ENCODE measurements at places on chromosomes 1 and 21.

GRCh38 chr1:117665556-117666270 lies 59.9 kb downstream of the TENT5C start:
- no peak for DNase-seq

DNA sequence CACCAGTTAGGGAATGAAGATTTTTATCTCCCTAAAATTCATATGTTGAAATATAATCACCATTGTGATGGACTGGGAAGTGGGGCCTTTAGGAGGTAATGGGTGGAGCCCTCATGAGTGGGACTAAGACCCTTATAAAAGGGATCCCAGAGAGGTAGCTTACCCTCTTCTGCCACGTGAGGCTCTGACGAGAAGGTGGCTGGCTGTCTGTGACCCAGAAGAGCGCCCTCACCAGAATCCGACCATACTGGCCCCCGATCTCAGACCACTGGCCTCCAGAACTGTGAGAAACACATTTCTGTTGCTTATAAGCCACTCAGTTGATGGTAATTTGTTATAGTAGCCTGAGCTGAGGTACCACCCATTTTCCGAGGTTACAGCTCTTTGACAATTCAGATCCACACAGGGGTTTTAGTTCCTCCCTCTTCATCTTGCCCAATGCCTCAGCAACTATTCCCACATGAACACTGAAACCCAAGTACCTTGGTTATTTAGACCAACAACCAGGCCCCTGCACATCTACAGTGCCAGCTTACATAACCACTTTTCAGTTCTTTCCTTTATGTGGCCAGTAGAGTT lies 27.6 kb upstream of the HUNK start:
- DNase-seq = no peak

- DNase-seq = no peak
Measured at GRCh38 chr1:201348211-201348566, 29.3 kb downstream of the TNNT2 start.

- no peak for DNase-seq
Measured at GRCh38 chr1:117556341-117556740, 49.5 kb upstream of the TENT5C start.

DNA sequence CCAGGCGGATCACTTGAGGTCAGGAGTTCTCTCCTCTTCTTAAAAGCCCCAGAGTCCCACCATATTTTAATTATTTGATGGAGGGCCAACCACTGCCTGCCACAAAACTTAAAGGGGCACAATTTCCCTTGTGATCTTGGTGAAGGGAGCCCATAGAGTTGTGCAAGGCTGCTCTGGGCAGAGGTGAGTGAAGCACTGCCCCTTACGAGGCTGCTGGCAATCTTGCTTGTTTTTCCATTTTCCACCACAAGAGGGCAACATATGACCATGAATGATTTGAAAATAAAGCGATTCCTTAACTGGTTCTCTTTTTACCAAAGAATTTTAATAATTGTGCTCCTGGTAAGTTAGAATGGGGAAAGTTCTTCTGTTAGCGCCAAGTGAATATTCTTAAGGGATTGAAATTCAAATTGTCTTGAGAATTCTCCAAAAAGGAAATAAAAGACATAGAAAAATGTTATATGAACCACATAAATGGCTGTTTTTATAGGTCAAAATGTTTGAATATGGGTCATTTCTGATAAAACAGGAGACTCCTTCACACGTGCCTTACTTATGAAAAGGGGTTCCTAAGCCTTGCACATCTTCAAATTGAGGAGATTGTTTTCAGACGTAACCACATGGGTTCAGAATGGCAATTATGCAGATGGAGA lies 22.7 kb downstream of the PGM1 start:
- DNase-seq = peak; percentile 34

GRCh38 chr1:185539277-185539943 lies 194.8 kb upstream of the HMCN1 start:
- DNase-seq = no peak

DNA sequence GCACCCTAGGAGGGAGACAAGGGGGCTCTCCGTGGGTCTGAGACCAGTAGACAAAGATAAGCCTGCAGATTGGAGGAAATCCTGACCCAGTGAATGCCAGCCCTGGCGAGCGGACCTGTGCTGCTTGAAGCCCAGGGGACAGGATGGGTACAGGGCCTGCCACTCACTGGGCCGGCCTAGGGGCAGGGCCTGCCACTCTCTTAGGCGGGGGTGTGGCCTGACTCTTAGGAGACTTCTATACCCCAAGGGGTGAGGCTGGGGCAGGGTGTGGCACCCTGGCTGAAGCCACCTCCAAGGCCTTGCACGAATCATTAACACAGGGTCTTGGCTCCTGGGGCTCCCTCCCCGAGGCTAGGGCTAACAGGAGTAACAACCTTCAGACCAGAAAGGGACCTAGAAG lies 30.7 kb downstream of the TRIM62 start:
- DNase-seq = no peak

GRCh38 chr1:18859560-18859959 lies at the start of gene TAS1R2:
Gene TAS1R2 (minus strand): TSS chr1:18859660. CDS start chr1:18859660, 0 bp downstream.
- DNase-seq = no peak

DNA sequence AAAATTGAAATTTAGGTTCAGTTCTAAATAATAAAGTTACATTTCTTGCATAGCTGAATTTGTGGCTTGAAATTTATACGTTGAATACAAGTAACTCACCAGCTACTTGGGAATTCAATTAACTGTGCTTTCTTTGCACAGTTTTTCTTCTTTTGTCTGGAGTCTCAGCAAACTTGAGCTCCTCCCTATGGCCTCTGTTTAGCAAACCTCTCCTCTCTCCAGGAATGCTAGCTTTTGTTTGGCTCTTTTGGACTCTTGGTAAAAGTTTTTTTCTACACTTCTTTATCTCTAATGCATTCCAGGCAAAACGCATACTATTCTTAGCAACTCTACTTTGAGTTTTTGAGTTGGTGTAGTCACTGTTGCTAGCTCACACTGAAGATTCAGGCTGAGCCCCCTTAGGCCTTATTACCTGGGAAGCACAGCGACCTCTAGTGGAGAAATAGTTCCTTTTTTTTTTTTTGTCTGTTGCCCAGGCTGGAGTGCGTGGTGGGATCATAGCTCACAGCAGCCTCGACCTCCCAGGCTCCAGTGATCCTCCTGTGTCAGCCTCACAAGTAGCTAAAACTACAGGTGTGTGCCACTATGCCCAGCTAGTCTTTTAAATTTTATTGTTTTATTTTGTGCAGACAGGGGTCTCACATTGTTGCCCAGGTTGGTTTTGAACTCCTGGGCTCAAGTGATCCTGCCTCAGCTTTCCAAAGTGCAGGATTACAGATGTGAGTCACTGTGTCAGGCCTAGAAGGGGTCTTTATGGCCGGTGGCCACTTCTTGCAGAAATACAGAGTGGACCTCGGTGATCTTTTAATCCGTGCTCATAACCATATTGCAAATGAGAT lies 61.7 kb downstream of the CASQ2 start:
- no peak for DNase-seq

DNA sequence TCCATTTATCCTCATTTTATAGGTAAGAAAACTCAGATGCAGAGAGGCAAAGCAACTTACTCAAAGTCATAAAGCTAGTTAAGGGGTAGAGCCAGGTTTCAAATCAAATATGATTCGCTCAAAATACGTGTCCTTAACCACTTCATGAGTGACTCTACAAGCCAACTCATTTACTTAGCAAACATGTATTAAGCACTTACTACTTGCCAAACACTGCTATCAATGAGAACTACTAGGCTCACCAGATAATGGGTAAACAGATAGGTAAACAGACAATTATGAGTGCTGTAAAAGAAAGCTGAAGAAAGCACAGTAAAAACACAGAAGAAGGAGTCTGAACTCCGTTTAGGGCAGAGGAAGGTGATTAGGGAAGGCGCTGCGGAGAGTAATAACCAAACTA lies 65.9 kb downstream of the WDR64 start:
- no peak for DNase-seq
